ENCODE measurements at places on chromosomes 5 and 9.

GRCh38 chr9:122143876-122144405 is 15.6 kb downstream of the NDUFA8 start:
- no peak for DNase-seq

DNA sequence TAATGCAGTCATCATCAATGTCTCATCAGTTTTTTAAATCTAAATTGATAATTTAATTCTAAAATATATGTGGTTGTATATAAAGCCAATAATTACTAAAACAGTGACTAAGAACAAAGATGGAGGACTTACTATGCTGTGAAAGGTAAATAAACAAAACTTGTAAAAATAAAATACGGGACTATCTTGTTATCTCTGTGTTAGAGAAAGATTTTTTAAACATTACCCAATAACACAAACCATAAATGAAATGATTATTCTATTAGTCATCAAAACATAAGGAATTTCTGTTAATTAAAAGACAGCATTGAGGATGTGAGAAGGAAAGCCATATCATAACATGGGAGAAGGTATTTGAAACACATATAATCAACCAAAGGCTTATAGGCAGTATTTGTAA is 226.2 kb upstream of the SMC2 start:
- DNase-seq: no peak

- no peak for DNase-seq
Measured at GRCh38 chr5:167128581-167128980, 1162.9 kb upstream of the WWC1 start.

GRCh38 chr5:35758151-35758724 is 98.5 kb upstream of the IL7R start:
- DNase-seq: no peak

DNA sequence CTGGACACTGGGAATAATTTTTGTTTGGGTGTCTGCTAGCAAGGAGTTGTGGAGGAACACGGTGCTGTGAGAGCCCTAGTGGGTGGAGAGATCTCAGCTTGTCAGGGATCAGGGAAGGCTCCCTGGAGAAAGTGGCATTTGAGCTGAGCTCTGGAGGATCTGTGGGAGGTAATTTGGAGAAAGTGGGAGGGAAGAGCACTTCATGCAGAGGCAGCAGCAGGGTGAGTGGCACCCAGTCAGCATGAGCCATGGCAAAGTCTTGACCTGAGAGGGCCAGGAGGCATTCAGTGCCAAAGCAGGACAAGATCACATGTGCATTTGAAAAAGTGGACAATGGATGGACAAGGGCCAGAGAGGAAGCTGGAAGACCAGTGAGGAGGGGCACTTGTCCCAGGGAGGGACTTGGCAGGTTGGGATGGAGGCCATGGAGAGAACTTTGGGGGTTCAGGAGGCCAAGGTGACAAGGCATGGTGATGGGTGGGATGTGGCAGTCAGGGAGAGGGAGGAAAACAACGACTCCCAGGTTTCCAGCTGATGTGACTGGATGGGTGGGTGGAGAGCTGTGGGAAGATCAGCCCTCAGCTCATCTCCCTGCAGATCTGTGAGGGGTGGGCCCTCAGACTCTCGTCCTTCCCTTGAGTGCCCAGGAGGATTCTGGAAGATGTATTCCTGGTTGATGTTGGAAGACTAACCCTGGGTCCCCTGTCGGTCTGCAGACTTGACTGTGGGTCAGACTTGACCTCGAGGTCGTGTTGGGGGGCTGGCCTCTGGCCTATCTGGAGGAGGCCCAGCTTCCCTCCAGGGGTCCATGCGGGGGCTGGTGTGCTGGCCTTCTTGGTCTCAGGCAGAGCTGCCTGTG is 68.9 kb upstream of the PITX1 start:
- no peak for DNase-seq

GRCh38 chr9:112439825-112440224 is 46.8 kb upstream of the KIAA1958 start:
- no peak for DNase-seq

DNA sequence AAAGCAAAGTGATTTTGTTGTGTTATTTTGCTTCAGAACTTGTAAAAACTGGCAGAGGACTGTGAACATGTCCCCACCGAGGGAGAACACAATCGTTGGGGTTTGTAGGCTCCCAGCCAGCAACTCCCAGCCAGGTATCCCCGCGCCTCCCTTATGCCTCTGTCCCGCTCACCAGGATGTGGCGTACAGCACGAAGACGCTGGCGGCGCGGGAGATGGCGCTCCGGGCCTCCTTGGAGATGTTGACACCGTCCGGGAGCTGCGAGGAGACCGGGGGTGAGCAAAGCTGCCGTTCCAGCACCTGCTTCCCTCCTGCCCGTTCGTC is 630 bp downstream of the POLE3 start:
- DNase-seq: no peak

DNA sequence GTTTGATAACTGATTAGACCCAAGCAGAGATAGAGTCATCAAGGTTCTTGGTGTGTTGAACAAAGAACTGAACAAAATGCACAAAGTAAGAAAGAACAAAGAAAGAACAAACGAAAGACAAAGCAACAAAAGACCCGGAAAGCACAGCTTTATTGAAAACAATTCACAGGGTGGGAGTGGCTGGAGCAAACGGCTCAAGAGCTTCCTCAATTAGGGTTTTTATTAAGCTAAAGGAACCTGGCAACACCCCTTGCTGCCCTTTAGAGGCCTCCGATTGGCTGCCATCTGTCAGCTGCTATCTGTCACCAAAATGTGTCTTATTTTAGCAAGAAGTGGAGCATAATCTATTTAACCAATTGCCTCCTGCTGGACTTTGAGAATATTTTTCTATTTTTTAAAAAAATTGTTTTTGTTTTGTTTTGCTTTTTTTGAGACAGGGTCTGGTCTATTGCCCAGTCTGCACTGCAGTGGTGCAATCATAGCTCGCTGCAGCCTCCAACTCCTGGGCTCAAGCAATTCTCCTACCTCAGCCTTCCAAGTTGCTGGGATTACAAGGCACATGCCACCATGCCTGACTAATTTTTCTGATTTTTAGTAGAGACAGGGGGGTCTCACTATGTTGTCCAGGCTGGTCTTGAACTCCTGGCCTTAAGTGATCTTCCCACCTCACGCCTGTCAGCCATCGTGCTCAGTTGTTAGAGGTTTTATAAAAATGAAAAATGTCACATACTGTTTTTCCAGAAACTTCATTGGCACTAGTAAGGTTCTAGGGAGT is 7.7 kb upstream of the ABO start:
- DNase-seq: no peak

- no peak for DNase-seq
Measured at GRCh38 chr5:90747693-90748092, 189.1 kb downstream of the ADGRV1 start.

DNA sequence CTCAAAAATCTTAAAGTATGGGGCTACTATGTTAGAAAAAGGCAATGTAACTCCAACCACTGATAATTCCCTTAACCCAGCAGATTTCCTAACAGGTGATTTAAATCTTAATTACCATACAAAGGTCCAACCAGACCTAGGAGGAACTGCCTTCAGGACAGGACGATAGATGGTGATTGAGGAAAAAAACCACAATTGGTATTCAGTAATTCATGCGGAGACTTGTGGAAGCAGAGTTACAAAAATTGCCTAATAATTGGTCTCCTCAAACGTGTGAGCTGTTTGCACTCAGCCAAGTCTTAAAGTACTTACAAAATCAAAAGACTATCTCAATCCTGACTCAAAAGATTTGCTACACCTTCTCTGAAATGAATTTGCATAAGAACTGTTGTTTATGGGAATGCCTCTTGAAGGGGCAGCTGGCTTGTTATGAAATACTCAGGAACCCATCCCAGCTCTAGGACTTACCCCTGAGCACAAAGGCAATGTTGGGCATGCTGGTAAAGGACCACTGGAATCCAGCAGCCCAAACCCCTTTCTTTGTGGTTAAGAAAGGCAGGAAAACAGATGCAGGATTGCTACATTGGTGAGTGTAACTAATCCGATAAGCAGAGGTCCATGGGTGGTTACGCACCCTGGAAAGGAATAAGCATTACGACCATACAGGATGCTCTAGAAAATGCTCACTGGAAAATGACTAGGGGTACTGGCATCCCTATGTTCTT is 26.7 kb upstream of the EPB41L4A start:
- no peak for DNase-seq

GRCh38 chr9:119768266-119768665 is 399.0 kb upstream of the BRINP1 start:
- no peak for DNase-seq

DNA sequence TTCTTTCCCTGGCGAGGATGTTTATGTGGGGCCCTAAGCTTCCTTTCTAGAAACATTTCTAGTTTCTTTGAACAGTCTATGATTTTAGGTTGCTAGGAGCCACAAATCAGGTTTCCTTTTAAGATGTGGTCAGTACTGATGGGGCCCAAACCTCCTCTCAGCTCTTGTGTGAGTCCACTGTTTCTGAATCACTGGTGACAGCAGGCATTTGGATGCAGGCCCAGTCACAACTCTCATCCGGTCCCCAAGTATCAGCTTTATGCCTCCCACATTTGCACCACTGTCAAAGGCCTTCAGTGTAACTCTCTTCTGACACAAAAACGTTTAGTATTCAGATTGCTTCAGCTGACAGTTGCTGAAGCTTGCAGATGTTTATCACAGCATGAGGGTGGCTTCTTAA is 7.8 kb downstream of the DMRT2 start:
- DNase-seq: no peak

DNA sequence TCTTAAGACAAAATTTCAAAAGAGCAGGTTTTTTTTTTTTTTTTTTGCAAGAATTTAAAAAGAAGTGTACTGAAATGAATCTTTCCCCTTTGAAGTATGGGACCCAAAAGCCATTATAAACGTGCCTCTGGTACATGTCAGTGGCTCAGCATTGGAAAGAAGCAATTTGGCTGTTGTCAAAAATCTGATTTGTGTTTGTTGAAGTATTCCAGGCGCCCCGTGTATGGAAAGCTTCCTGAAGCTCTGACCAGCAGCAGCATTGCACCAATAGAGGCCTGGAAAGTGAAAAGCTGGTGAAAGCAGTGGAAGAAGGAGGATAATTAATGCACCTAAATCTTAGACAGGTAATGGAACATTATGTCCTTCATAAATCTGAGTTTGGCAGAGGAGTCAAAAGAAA is 215.0 kb downstream of the PARP8 start:
- DNase-seq: no peak

GRCh38 chr9:121700832-121701419 is 49.5 kb downstream of the DAB2IP start:
- DNase-seq: no peak

DNA sequence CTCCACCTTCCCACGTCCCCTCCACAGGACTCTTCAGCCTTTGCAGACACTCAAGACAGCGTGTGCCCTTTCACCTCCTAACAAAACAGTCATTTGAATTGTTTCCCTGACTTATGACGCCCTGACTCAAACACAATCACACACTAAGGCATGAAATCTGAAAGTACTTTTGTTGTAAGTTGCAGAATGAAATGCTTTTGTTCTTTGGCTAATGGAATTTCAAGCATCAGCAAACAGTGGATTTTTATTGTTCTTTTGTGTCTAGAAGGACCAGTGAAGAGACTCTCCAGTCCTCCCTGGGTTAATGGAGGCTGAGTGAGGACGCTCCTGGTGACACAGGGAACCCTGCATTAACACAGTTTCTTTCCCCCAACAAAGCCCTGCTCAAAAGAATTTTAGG is 380.1 kb downstream of the CTNND2 start:
- DNase-seq: no peak

DNA sequence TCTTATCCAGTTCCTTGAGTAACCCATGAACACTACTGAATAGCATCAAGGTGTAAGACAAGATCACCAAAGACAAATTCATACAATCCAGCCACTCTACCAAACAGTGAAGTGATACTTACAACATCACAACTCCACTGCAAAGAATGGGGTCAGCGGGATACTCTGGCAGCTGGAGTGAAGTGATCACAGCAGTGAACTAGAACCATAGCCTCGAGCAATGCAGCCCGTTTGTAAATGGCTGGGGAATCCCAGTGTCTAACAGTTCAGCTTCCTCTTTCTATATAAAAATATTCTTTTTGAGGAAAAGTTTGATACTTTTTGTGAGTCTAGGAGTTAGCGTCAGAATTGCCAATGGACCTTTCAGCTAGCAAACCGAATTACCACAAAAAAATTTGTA is 515.2 kb downstream of the ZNF608 start:
- DNase-seq: no peak

DNA sequence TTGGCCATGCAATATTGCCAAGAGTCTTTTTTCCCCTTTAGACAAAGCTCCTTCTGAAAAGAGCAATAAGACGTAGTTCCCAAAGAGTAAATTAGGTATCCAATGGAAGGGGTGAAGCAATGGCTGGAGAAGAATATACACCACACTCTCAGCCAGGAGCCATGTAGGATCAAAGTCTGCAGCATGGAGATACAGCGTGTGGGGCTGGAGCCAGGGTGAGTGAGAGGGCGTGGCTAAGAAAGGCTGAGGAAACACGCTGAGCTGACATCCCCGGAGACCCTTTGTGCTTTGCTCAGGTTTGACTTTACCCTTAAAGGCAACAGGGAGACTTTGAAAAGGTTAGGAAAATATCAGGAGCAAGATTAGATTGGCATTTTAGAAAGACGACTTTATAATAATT is 87.1 kb upstream of the ELL2 start:
- no peak for DNase-seq

GRCh38 chr5:103456476-103456875 is 106.1 kb downstream of the NUDT12 start:
- DNase-seq: no peak

GRCh38 chr9:93585695-93586094 is 9.3 kb downstream of the PHF2 start:
- DNase-seq: no peak

DNA sequence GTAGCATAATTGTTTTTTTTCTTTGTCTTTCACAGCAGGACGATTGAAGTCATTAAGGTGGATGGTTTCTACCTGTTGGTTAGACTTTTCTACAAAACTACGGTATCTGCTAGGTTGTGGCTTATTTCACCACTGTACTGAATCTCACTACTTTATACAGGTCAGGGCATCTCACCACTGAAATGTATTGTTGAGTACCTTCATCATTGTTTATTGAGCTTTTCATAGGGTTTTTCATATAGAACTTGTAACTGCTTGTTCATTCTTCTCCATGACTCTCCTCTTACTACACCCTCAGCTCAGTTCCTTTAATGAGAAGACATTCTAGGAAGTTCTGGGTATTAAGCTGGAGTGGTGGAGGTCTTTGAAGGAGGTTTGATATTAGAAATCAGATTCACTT is 75.1 kb downstream of the PAM start:
- no peak for DNase-seq

GRCh38 chr5:123186771-123187170 is 97.7 kb downstream of the PRDM6 start:
- no peak for DNase-seq

- no peak for DNase-seq
Measured at GRCh38 chr5:178515776-178516503, 74.3 kb downstream of the COL23A1 start.

- DNase-seq: no peak
Measured at GRCh38 chr9:128293091-128293490, 17.0 kb downstream of the SWI5 start.

- no peak for DNase-seq
Measured at GRCh38 chr5:105840800-105841199, 1829.9 kb downstream of the EFNA5 start.

GRCh38 chr9:76177931-76178330 is 216.3 kb downstream of the RFK start:
- DNase-seq: no peak

All from activated CD4-positive, alpha-beta T cell treated with anti-CD3 and anti-CD28 coated beads, Interleukin-2, amount 50 U/mL, for 1 hour (primary cell).